ENCODE measurements at places on chromosomes 6 and 20.

DNA sequence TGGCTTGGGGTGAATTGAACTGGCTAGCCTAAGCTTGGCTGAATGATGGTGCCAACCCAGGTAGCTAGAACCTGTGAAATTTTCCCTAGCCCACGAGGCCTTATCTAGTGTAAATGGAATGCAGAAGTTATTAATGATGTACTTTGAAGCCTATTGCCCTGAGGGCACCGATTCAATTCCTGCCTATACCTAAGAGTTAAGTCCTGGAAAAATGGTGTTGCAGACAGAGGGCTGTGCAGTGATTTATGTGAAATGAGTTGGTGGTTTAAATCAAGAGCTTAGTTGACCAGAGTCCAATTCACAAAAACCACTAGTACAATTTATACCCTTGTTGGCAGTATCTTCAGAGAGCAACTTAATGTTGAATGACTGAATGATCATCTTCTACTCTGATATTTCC lies 373.8 kb upstream of the JAG1 start:
- no peak for DNase-seq

DNA sequence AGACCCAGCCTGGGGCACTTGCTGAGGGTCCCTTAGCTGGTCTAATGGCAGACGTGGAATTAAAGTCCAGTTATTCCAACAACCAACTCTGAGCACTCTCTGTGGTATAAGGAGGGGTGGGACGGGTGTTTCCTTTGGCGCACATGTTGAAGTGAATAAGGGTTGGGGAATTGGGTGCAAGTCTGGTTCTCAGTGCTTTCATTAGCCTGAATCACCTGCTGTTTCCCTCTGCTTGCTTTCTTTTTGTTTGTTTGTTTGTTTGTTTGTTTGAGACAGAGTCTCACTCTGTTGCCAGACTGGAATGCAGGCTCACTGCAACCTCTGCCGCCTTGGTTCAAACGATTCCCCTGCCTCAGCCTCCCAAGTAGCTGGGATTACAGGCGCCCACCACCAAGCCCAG lies 110.1 kb downstream of the TNFAIP3 start:
- DNase-seq: no peak

DNA sequence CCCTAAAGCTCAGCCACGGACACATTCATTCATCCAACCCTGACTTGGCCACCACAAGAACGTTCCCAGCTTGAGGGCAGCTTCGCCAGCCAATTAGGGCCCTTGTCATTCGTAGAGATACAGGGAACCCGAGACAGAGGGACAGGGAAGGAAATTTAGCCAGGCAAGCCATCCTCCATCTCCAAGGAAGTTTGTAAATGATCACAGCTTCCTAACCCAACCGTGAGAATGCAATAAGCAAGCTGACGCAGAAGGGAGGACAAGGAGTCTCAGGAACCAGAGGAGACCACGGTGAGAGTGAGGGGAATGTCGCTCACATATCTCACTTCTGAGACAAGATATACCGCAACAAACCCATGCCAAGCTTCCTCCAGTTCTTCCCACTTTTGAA lies 1.4 kb downstream of the TRAM2 start:
- no peak for DNase-seq

DNA sequence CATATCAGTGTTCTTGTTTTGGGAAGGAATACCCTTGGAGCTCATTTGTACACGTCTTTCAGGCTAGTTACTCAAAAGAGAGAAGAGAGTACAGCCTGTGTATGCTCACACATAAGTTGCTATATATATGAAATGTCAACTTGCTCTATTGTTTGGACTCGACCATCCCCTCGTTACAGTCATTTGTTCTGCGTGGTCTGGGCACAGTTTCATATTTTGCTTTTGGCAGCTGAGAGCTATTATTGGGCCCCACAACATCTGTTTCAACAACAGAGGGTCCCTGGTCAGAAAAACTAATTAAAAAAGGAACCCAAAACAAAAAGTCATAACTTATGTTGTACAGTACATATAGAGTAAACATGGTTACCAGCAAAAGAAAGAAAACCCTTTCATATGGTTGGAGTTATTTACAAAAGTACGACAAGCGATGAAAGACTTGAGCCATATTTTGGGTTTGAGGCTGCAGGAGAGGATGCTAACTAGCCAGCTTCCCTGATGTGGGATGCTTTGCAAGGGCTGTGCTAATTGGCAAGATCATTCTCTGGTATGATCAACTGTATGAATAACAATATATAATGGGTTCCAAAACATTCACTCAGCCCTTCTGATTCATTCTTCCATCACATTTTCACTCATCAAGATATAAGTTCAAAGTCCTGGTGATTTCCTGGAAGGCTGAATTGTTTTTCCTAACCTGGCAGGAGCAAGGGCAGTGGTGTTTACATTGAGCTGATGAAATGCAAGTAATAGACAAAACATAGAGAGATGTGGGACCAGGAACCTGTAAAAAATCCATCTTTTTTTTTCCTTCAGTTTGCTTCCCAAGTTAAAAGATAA lies 137.9 kb downstream of the RPS12 start:
- no peak for DNase-seq

DNA sequence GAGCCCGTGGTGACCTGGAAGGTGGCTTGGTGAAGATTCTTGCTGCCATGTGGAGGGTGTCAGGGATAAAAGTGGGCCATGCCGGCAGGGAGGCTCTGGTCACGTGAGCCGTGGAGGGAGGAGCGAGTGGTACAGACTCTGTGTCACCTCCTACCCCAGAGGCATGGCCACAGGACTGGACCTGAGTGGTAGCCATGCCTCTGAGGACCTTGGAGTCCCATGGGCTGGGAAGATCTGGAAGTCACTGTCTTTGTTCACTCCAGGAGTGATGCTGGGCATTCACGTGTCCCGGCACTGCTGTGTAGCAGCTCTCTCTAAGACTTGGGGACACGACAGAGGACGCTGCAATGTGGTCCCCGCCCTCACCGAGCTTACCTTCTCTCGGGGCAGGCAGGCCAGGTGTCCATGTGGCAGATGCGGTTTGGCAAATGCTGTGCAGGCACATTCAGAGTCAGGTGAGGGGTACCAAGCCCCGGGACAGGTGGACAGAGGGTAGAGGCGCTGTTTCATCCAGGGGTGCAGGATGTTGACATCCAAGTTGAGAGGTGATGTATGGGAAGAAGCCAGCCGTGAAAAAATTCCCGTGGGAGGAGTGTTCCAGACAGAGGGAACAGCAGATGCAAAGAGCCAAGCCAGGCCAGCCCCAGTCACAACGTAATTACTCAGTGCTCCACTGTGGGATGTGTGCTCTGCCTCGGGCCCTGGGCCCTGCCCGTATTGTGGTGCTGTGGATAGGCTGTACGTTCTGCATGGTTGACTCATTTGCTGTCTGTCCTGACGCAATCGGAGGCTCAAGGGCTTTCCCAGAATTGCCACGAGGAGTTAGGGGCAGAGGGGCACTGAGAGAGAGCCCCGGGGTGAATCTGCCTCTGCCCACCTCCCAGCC lies 307.8 kb downstream of the TAF4 start:
- no peak for DNase-seq

GRCh38 chr20:1945134-1945618 lies 48.7 kb downstream of the PDYN start:
- no peak for DNase-seq

DNA sequence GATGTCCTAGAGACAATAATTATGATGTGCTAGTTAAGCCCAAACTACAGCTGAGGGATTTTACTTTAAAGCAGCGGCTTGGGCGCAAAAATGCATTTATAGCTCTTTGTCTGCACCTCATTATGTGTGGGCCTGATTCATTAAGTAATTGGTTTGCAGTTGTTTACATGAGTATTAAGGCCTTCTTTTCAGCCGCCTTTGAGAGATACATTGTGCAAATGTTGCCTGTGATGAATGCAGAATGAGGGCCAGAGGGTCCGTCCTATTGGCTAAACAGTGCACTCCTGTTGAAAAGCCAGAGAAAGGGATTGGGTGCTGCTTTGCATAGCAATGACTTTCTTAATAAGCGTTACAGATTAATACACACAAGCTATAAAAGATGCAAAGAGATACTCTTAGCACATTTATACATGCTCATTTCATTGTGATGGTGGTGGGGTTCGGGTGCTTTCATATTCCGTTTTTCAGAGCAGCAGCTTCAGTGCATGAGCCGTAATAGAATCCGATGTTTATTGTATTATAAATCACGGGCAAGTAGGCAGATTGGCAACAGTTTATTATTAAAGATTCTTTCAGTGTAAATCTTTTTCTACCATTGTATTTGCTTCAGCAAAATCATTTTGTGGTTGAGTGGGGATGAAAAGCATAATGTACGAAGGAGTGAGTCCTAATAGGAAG lies 68.2 kb upstream of the XRN2 start:
- no peak for DNase-seq

DNA sequence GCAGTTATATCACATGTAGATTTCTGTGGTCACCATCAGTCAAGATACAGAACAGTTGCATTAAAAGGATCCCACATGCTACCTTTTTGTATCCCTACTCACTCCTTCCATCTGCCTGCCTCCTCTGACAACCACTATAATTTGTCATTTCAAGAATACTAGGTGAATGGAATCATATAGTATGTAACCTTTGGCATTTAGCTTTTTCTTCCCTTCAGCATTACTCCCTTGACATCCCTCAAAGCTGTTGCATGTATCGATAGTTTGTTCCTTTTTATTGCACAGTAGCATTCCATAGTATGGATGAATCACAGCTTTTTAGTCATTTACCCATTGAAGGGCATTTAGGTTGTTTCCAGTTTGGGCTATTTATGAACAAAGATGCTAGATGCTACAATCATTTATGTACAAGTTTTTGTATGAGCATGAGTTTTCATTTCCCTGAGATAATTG lies 26.1 kb downstream of the NCOA7 start:
- no peak for DNase-seq

GRCh38 chr20:9515214-9515585 lies 810 bp downstream of the LAMP5 start:
- DNase-seq: no peak

- no peak for DNase-seq
Measured at GRCh38 chr6:149267072-149267471, 50.4 kb upstream of the TAB2 start.

DNA sequence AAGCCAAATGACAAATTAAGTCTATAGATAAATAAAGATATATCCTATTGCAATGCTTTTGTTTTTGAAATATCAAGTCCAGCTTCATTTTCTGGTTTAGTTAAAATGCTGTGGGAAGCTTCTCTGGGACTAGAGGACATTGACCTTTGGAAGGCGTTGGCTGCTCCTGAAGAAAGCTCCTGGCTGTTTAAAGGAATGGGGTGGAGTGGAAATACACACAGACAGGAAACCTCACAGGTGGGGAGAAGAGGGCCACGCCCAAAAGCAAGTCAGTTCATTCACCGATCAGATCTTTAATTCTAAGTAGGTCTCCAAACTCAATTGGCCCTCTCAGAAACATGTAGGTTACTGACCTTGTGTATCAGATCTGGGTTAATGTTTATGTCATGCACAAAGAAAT lies 59.6 kb downstream of the SPTLC3 start:
- no peak for DNase-seq

DNA sequence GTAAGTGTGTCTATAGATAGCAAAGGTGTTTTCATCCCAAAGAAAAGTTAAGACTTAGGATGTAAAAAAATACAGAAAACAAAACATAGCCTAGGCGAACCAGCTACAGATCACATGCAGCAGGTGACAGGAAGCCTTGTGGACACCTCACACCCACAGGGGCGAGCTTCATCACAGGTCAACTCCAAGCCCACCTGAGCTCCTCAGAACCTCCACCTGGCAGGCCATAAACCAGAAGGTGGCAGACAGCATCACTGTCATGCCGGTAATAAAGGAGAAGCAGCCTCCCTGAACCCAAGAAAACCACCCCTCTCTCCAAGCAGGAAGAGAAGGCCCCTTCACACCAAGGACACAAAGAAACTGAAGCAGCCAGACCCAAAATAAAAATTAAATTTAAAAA lies 1.0 kb downstream of the RALGAPA2 start:
- no peak for DNase-seq

- DNase-seq: peak; percentile 44
Measured at GRCh38 chr20:59933296-59933848, at the start of gene SYCP2. TSS of gene SYCP2 (minus strand) at chr20:59933637. CDS start at chr20:59922413, 11,224 bp downstream.

DNA sequence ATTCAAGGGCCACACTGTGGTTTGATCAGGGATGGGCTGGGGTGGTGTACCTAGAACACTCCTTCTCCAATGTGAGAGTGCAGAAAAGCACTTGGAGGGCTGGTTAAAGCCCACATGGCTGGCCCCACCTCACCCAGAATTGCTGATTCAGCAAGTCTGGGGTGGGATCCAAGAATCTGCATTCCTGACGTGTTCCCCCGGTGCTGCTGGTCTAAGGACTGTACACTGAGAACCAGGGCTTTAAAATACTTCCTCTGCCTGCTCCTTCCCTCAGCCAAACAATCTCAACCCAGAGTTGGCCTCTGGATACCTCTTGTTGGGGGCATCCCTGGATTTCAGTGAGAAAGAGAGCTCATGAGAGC lies 13.4 kb upstream of the OCSTAMP start:
- DNase-seq: no peak

DNA sequence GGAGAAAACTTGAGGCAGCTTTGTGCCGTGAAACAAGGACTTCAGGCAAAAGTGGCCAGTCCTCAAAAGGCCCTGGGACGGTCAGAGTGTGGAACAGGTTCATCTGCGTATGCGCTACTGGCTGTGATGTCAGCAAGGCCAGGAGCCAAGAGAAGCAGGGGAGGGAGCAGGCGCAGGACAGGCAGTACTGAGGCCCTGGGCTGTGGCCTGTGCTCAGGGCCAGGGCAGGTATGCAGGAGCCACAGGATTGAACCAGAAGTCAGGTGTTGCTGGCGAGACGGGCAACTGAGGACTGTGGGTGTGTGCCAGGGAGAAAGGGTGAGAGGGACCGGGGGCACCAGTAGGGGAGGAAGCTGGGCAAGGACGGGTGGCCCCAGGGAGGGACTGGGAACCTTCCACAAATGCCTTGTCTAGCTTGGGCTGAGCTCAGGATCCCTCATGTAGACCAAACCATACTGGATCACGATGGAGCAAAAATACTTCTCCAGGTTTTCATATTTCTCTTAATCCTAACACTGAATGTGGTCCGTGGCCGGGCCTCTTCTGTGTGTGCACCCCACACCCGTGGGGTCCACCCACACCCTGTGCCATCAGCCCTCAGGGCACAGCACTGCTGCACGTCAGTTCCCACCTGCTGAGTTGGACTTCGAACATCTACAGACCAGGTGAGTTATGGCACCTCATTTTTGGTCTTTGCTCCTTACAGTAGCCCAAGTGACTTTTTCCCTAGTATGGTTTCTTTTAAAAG lies 46.9 kb downstream of the GINS1 start:
- no peak for DNase-seq
